ENCODE measurements at places on chromosomes 16 and 17.

DNA sequence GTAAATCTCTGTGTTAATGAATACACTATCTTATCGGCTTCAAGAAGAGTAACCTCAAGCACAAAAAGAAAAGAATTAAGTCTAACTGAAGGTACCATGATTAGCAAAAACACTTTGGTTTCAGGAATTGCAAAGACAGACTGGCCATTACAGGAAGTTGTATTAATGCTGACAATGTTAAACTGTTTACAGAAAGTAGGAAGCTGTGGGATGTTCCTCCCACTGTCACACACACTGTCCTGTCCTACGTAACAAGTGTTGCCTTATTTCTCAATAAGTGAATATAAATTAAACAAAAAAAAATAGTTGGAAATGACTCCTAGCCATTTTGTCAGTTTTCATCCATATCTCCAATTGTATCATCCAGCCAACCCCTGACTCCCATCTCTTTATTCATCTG, 8.6 kb downstream of the GNA13 start:
- no peak for DNase-seq

DNA sequence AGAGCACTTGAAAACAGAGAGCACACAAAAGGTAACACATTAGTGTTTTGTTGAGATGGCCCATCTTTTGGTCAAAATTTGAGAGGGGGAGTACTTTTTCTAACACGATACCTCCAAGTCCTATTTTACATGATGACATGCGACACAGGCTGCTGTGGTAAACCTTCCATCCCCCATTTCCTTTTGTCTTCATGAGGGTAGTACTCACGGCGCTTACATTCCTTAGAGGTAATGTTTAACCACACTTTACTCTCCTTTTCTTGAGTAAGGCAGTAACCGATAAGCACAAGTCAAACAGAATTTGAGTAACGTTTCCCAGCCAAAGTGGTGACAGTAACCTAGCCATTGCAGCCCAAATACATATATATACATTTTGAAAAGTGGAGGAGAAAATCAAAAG, 35.8 kb upstream of the PITPNM3 start:
- no peak for DNase-seq

- no peak for DNase-seq
These were observed 878 bp upstream of the TRIM25 start for GRCh38 chr17:56914581-56915273.

- no peak for DNase-seq
These were observed 22.8 kb downstream of the IRX5 start for GRCh38 chr16:54953461-54953860.
